ENCODE measurements at places on chromosomes 2 and 18.

DNA sequence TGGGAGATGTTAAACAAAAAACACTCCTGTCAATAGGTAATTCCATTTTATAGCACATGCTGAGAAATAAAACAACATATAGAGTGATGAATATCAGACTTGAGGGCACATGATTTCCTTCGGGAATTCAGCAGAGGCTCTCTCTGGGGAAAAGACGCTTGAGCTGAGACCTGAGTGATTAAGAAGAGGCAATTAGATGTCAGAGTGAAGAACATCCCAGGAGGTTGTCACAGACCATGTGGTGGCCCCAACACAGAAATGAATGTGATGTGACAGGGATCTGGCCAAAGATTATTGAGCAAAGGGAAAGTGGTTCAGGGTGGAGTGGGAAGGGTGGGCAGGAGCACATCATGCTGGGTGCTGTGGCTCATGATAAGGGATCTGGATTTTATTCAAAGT is 254.7 kb downstream of the RAD51AP2 start:
- DNase-seq, result no peak

DNA sequence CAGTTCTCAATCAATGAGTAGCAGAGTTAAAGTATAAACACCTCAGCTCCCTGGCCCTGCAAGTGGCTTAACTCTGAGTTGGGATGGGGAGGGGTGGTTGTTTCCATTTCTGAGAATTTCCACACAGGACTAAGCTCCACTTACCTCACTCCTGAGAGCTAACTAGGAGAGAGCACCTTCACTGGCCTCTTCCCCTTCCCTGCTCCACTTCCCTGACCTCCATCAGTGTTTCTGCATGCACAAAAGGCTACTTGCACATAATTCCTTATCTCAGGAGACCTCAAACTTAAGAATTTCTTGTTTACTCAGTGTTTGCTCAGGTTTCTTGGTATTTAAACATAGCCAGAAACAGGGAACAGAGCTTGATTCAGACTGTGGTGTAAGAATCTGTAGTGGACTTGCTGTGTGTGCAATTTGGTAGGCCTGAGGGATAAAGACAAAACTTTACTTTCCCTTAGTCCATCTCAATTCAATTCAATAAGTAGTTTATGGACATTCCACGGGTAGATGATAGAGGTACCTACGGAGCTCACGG is 97.2 kb downstream of the PID1 start:
- no peak for DNase-seq

- peak; percentile 52 for DNase-seq
Measured at GRCh38 chr2:27723372-27724144, 48.0 kb upstream of the MRPL33 start.

GRCh38 chr18:67846422-67847098 is 330.0 kb upstream of the DSEL start:
- DNase-seq, result no peak

DNA sequence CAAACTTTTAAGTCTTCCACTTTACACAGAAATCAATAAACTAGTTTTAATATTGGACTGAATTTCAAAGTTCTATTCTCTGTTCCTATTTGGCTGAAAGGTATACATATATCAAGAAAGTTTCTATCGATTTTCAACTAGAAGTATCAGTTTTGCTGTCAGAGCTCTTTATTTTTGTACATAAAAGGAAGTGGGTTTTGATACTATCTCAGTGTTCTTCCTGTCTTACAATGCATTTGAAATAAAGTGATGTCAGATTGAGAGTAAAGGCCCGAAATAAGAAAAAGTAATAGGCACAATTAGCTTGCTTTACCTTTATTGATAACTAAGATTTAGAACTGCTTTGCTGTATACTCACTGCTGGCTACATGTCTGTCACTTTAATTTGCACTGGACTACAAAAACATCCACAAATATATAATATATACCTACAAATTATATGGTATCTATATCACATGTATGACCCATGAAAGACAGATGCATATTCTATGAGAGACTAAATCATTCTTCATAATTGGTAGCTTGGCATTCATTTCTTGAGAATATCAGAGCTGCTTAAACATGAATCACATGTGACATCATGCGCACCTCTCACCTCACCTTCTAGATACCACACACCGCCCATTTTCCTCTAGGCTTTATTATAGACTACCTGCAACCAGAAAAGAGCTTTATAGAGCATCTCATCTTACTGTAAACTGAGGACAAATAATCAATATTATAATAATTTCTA is 83.6 kb downstream of the ASXL2 start:
- DNase-seq, result no peak

- DNase-seq, result no peak
Measured at GRCh38 chr2:111159641-111160040, 38.9 kb downstream of the BCL2L11 start.

- DNase-seq, result no peak
Measured at GRCh38 chr2:177074099-177074710, 138.4 kb upstream of the HNRNPA3 start.

- no peak for DNase-seq
Measured at GRCh38 chr2:217775920-217776503, 226.8 kb downstream of the TNS1 start.

DNA sequence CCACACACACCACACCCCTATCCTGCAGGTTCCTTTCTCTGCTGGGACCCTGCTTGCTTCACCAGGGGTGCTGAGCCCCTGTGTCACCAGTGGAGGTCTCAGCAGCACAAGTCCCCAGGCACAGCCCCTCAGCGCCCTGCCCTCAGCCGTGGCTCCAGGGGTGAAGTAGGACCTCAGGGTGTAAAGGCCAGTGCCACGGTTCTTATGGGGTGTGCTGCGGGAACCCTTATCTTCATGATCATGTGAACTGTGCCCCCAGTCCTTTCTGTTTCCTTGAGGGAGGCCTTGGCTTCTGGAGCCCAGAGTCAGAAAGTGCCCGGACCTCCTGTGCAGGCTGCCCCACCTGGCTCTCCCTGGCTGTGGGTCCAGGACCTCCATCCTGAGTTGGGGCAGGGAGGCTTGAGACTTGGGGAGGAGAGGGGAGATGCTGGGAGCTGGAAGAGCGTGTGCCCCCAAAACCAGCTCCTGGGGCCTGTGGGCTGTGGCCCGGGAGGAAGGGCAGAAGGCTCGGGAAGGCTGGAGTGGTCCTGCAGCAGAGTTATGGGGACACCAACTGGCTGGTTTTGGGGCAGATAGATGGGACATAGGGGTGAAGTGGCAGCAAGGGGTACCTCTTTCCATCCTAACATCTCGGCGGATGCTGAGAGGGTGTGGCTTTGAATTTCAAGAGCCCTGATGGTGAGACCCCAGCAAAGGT is 20.2 kb upstream of the KLF11 start:
- no peak for DNase-seq

- DNase-seq, result no peak
Measured at GRCh38 chr2:42978887-42979415, 186.6 kb upstream of the HAAO start.

- DNase-seq, result no peak
Measured at GRCh38 chr2:44211183-44211582, 42.5 kb downstream of the PPM1B start.

- DNase-seq, result no peak
Measured at GRCh38 chr2:4980995-4981394, 711.2 kb upstream of the SOX11 start.

GRCh38 chr18:8215741-8216140 is 393.5 kb upstream of the RAB12 start:
- DNase-seq, result no peak

DNA sequence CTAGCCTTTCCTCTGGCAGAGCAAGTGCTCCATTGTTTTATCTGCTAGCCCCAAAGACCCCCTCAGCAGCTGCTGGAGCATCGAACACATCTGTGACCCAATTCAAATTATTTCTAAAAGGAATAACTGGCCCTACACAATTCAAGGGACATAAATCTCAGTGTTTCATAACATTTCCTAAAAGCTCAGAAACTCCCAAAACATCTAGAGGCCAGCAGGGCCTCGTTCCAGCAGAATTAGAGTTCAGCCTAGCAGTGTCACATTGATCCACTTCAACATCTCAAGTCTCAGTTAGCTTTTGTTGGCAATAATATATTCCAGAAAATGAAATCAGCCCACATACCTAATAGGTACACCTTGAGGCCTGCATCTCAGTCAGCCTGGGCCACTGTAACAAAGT is 179.1 kb downstream of the ETAA1 start:
- DNase-seq, result no peak

GRCh38 chr2:3610415-3610814 is 15.5 kb downstream of the COLEC11 start:
- DNase-seq, result no peak

GRCh38 chr2:234026693-234027254 is 23.7 kb upstream of the SPP2 start:
- DNase-seq, result no peak

DNA sequence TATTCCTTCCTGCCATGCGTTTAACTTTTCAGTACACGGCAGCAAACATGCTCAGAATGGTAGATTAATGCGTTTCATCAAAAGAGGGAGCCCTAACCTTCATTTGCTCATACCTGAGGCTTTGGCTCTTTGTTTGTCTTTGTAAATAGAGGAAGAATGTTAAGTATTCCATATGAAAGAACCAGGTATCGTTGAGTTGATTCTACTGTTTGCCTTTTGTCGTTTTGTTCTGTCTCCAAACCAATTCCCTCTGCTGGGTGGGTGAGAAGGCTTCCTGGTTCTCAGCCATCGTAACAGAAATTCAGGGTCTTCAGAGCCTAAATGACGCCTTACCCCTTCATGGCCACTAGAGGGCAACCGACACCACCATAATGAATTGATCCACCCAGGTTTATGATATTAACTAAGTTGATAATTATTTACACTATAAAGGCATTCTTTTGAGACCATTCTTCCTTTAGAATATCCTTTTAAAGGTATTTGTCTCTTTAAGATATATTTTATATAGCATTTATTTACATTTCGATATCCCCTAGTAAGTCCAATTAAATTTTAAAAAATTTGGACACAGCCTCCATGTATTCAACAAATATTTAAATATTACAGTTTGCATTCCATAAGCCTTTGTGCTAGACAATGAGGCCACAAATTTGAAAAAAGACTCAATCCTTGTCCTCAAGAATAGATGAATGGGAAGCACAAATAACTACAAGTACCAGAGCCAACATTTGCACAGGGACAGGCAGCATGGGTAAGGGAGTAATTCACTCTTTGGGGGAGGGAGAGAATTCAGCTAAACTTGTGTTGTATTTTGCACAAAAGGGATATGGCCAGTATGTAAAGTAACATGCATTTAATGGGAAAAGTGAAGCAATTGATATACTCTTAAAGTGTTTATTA is 48.1 kb downstream of the TIMM21 start:
- DNase-seq, result no peak

- peak; percentile 67 for DNase-seq
Measured at GRCh38 chr2:98508709-98509066, 64.0 kb downstream of the INPP4A start.

- no peak for DNase-seq
Measured at GRCh38 chr2:120132691-120133090, 90.5 kb downstream of the TMEM185B start.

GRCh38 chr18:42105394-42105793 is 150.4 kb downstream of the PIK3C3 start:
- no peak for DNase-seq

- no peak for DNase-seq
Measured at GRCh38 chr18:9108911-9109310, 6.4 kb downstream of the NDUFV2 start.

DNA sequence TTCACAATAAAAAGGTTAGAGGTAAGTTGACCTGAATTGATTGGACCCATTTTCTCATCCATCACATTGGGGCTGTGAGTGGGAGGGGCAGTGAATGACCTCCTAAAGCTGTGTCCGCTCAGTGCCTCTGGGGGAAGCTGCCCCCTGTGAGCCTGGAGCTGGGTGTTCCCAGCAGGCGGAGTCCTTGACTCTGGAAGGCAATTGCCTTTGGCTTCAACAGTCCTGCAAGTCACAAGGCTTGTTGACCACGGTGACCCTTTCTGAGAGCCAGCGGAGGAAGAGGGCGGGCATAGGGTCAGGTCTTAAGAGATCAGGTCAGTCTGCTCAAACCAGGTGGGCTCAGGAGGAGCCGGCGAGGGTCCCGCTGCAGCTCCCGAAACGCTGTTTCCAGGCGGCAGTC is 1.1 kb upstream of the CIDEA start:
- no peak for DNase-seq

- no peak for DNase-seq
Measured at GRCh38 chr2:105645031-105645937, 99.4 kb upstream of the NCK2 start.

- DNase-seq, result no peak
Measured at GRCh38 chr2:197152451-197153228, 157.9 kb downstream of the ANKRD44 start.

DNA sequence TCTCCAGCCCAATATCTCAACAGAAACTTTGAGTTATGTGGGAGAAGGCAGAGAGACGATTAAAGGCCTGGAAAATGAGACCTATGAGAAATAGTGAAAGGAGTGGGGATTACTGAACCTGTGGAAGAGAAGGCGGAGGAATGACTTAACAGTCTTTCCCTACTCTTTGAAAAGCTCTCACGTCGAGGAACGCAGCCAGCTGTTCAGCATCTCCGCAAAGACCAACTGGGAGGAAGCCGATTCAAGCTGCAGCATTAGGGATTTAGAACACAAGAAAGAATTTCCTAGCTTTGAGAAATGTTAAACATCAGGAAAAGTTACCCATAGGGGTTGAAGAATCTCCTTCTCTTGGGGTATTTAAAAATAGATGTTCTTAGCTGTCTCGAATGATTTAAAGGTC is 233.2 kb upstream of the PARD3B start:
- no peak for DNase-seq

- no peak for DNase-seq
Measured at GRCh38 chr2:204251998-204252376, 293.3 kb upstream of the PARD3B start.

- peak; percentile 36 for DNase-seq
Measured at GRCh38 chr18:45386041-45386655, 229.1 kb upstream of the SLC14A2 start.

- DNase-seq, result no peak
Measured at GRCh38 chr2:152627351-152627957, 89.8 kb downstream of the PRPF40A start.

- no peak for DNase-seq
Measured at GRCh38 chr2:34419856-34420255, 820.8 kb upstream of the FAM98A start.

- no peak for DNase-seq
Measured at GRCh38 chr2:106706283-106706682, 179.7 kb downstream of the ST6GAL2 start.

- DNase-seq, result no peak
Measured at GRCh38 chr2:1542971-1543370, 129.7 kb downstream of the TPO start.
